ENCODE measurements at places on chromosomes 4 and X.

DNA sequence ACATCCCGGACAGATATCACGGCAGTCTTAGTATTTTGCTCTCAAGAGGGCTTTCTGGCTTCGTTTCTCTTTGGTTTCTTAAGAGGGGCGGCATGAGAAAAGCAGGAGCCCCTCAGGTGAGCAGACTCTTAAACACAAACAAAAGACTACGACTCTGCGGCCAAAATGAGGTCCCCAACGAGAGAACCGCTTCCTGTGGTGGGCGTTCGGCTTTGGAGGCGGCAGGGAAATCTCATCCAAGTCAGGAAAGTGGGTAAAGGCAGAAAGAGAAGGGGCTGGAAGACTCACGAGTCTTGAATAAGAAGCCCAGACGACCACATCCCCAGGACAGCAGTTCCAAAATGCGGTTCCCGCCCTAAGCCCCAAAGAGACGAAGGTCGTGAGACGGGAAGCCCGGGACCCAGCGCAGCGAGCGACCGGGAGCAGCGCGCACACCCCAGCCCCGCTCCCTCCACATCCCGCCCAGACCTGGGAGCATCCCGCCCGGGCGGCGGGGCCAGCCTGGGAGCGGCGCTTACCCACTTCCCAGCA is 409 bp downstream of the UGDH start:
- no peak for DNase-seq

DNA sequence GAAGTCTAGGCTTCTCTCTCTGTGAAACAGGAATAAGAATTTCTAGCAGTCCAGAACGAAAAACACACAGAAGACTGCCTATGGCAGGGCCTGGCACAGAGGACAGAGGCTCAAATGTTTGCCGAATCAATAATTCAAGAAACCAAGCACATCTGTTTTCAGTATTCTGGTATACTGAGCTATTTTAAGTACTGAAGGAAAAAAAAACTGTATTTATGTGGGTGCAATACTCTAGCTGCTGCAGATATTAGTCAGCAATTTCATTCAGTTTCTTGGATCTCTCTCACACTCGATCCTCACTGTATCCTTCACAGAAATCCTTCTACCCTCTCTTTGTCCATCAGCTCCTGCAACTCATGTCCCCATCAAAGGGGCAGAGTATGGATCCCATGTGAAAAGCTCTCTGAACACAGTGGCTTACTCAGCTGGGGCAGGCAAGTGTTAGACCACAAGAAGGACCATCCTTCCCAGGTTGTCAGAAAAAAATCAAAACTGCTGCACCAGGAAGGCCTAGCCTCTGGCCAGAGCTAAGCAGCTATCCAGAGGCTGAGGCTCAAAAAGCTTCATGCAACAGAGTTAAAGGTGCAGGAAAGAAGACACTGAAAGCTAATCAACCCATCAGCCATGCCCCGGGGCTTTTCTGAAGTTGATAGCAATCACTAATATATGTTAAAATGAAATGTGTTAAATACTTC is 9.1 kb upstream of the USO1 start:
- DNase-seq, result no peak

DNA sequence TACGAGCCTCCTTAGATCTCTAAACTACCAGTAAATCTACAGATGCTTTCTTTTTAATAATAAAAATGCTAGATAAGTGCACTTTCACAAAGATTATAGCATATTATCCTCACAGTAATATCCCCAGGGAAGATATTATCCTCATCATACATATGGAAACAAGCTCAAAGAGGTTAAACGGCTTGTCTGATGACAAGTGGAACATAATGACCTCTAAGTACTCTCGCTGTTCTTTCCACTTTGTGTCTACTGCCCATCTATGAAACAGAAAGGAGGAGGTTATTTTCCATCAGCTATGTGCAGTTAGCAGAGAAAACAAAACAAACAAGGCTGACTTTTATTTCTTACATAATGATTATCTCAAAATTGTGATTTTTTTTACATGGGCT is 42.8 kb upstream of the PRDM8 start:
- no peak for DNase-seq

GRCh38 chrX:40496728-40497127 is 84.0 kb upstream of the ATP6AP2 start:
- no peak for DNase-seq

- DNase-seq, result no peak
Measured at GRCh38 chr4:953574-953915, 19.8 kb downstream of the DGKQ start.

- DNase-seq, result no peak
Measured at GRCh38 chrX:71543316-71543715, 10.4 kb downstream of the OGT start.

- no peak for DNase-seq
Measured at GRCh38 chrX:19479458-19479857, 35.9 kb downstream of the MAP3K15 start.

DNA sequence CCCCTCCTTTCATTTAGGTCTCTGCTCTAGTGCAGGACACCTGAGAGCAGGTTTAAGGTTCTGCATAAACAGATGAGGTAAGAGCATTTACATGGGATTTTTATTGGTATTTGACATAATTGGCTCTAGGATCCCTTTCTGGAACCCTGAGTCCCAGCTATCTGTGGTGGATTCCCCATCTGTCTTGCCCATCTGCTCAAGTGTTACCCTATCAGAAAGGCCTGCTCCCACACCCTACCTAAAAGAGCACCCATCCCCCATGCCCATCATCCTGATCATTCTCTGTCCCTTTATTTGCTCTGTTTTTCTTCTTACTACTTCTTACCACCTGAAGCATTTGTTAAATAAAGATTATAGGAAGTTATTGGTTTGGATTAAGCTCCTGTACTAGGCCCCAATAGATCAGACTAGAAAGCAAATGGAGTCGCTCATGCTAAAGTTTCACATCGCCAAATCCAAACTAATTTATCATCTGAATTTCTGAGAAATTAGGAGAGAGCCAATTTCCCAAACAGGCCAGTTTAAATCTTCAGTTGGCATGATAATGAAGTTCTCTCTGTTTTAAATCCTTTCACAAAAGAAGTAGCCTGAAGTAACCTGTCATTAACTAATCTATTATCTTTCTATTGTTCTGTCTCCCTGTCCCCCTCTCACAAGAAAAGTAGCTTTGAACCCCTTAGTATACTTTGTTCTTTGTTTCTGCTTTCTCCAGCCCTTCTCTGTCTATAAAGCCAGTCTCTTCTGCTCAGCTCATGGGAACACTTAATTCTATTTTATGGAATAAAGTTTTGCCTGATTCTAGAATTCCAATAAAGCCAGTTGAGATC is 178.6 kb downstream of the ZNF674 start:
- no peak for DNase-seq

- no peak for DNase-seq
Measured at GRCh38 chr4:186643501-186644310, 80.0 kb downstream of the FAT1 start.

DNA sequence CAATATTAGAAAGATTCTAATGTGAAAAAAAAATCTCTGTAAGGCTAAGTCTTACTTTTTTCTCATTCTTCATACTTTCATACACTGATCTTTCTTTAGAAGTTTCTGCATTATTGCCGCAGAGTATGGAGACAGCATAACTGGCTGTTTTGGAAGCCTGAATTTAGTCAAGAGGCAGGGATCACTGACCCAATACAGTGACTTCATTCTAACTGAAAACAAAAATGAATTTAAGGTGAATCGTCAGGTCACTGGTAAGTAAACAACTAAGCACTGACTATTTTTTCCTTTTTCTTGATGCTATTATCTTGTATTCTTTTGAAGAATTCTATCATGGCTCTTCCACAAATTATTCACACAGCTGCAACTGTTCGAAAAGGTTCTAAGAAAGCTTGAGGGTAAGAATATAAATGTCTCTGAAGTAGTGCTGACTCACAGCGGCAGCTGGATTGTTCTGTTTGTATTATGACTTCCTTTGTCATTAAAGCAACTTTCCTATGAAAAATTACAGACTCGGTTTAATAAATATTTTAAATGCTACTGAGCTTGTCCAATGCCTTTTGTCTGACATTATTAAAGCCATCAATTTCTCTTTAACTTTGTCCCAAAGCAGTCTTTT is 609.3 kb downstream of the FSTL5 start:
- no peak for DNase-seq

- no peak for DNase-seq
Measured at GRCh38 chrX:153633048-153633447, 14.0 kb upstream of the DUSP9 start.

DNA sequence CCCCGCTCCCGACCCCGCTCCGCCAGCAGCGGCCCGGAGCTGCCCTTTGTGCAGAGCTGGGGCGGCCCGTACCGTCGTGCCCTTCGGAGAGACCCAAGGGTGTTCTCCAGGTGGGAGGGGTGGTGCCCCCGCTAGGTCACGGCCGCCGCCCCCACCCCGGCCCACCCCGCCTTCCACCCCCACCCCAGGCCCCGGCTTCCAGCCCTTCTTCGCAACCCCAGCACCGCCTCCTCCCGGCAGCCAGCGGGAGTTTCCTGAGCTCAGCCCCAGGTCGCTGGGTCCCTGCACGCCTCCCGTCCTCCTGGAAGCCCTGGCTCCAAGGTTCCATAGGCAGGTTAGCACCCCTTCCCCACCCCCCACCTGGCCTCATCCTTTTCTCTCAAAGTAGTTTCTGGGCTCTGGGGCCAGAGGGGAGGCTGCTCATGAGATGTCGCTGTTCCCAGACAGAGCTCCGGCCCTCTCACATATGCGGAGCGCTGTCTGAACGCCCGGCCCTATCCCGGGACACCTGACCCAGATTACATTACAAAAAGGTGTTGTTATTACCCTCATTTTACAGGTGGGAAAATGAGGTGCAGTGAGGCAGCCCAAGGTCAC is 25.2 kb upstream of the FGFR3 start:
- no peak for DNase-seq

- DNase-seq, result no peak
Measured at GRCh38 chr4:22574424-22574823, 58.6 kb upstream of the ADGRA3 start.

DNA sequence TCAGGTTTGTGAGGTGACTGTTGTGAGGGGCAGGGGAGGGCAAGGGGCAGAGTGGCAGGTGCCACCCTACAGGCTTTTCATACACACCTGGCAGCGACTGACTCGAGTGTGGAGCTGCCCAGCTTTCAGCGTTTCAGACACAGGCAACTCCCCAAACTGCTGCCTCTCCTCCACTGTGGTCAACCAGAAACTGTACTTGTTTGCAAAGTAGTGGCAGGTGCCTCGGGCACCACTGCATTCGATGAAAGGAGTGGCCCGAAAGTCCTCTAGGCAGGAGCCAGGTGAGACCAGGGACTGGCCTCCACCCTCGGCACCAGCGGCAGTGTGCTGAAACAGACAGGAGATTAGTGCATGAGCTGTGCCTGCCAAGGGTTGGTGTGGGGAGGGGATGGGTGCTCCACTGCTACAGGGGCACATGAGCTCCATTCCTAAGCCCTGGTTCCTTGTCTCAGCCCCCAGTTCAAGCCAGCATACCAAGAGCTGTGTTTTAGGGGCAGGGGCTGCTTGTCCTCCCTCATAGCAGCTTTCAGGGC is 65.4 kb downstream of the ATG4A start:
- no peak for DNase-seq

GRCh38 chrX:8851231-8851886 is 50.2 kb upstream of the FAM9A start:
- DNase-seq, result no peak

GRCh38 chr4:4349867-4350266 is 37.0 kb upstream of the NSG1 start:
- no peak for DNase-seq

- DNase-seq, result no peak
Measured at GRCh38 chr4:154035341-154035740, 246.5 kb upstream of the SFRP2 start.

- no peak for DNase-seq
Measured at GRCh38 chr4:12583275-12583674, 900.9 kb downstream of the RAB28 start.

- DNase-seq, result no peak
Measured at GRCh38 chr4:137125011-137125410, 407.3 kb downstream of the PCDH18 start.

- DNase-seq, result no peak
Measured at GRCh38 chr4:3226467-3226866, 22.5 kb upstream of the MSANTD1 start.

GRCh38 chr4:40608628-40609027 is 21.0 kb downstream of the RBM47 start:
- no peak for DNase-seq

DNA sequence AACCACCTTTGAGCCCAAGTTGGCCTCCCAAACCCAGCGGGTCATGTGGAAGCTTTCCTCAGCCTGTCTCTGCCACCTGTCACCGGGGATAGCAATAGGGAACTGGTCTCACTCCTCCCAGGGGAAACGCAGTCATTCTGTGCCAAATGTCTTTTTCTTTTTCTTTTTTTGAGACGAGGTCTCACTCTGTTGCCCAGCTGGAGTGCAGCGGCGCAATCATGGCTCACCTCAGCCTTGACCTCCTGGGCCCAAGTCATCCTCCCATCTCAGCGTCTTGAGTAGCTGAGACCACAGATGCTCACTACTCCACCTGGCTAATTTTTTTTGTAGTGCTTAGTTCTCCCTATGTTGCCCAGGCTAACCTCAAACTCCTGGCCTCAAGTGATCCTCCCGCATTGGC is 40.3 kb downstream of the MED28 start:
- no peak for DNase-seq

DNA sequence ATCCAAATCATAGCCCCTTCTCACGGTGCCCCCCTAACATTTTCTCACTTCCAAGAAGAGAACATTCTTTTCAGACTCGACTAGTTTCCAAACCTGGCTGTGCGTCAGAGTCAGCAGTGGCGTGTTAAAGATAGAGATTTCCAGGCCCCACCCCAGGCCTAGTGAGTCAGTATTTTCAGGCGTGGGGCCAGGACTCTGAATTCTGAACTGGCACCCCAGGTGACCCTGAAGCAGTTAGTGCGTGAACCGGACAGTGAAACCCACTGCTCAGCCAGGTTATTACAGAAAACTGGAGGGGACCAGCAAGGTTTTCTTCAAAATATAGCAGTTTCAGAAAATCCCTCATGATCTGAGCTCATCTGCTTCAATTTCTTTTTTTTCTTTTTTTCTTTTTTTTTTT is 35.0 kb upstream of the BCOR start:
- no peak for DNase-seq

- DNase-seq, result no peak
Measured at GRCh38 chrX:72045141-72045540, 86.6 kb downstream of the RTL5 start.

GRCh38 chr4:101954975-101955678 is 164.6 kb downstream of the BANK1 start:
- no peak for DNase-seq

DNA sequence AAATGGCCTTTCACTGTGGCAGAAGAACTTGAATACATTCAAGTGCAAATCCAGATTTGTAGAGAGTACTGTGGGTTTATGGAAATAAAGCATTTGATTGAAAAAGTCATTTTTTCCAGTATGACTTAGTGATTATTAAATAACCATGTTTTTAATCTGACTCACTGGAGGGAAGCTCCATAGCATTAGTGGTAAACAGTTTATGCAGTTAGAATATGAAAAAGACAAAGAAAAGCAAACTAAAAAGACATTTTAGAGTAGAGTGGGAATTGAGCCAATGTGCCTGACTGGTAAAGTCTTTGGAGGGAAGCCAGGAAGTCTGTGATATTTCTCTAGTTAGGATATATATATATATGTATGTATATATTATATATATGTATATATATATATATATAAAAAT is 53.4 kb downstream of the FAT4 start:
- DNase-seq, result no peak

Measured in stimulated activated CD8-positive, alpha-beta memory T cell treated with anti-CD3 and anti-CD28 coated beads, Interleukin-7, amount 100 ng/mL, for 4 hours (primary cell).